ENCODE measurements at places on chromosomes 1 and 21.

GRCh38 chr1:180181996-180182642 is 27.4 kb downstream of the QSOX1 start:
- no peak for DNase-seq

GRCh38 chr1:232357416-232357815 is 272.5 kb downstream of the SIPA1L2 start:
- DNase-seq: no peak

DNA sequence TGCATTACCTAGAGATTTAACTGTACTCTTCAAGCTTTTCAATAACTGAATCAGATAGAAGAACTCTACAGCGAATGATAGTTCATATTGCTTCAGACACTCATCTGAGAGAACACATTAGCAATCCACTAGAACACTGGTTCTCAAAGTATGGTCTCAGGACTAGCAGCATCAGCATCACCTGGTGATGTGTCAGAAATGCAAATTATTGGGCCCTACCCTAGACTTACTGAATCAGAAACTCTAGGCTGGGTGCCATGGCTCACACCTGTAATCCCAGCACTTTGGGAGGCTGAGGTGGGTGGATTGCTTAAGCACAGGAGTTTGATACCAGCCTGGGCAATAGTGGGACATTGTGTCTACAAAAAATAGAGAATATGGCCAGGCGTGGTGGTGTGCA is 24.9 kb upstream of the GLIS1 start:
- no peak for DNase-seq

DNA sequence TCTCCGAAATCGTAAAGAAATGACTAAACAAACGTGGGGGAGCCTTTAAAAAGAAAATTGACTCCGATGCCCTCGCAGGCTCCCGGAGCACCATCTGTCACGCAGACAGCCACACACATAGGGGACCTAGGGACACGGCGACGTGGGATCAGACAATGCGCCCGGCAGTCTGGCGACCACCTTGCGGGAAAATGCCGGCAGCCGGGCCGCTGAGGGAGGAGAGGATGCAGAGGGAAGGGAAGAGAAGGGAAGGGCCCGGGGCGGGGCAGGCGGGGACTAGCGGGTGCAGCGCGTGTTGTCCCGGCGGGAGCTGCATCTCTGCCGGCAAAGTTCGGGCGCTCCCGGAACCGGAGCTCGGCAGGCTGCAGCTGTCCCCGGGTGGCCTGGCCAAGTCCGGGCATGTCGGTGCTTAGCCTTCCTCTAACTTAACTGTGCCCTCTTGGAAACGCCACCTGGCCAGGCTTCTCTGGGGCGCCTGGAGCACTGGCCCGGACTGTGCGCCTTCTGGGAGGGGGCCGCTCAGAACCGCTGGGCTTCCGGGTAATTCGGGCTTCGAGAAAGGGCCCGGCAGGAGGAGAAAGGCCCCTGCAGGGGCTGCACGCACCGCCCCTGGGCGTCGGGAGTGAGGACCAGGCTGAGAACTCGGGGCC is 1.8 kb downstream of the NHLH2 start:
- no peak for DNase-seq

DNA sequence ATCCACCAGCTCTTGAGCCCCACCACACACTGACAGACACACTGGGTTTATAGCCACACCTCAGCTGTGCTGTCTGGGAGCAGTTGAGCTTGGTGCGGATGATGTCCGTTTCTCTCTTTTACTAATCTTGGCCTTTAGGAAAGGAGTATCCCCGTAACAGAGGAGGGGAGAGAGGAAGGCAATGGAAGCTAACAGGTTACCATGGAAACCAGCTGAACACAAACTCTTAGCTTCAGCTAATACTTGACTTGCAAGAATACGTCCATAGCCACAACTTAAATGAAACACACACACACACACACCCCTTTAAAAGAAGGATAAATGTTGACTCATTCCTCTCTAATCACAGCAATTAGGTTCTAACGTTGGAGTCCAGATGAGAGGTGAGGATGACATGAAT is 28.0 kb upstream of the LRRN2 start:
- DNase-seq: no peak
